ENCODE measurements at places on chromosomes 11 and 22.

DNA sequence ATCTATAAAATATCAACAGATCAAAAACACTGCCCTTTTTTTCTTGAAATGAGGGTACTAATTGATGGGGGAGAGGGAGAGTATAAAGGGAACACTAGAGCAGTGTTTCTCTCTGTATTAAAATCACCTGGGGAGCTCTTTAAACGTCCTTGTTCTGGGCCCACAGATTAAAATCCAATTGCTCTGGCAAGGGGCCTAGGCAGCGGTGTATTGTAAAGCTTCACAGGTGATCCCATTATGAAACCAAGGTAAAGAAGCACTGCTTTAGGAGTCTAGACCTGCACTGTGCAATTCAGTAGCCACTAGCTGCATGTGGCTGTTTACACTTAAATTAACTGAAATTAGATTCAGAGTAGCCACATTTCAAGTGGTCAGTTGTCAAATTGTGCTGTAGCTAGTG lies 3.0 kb downstream of the AQP11 start:
- DNase-seq: no peak

DNA sequence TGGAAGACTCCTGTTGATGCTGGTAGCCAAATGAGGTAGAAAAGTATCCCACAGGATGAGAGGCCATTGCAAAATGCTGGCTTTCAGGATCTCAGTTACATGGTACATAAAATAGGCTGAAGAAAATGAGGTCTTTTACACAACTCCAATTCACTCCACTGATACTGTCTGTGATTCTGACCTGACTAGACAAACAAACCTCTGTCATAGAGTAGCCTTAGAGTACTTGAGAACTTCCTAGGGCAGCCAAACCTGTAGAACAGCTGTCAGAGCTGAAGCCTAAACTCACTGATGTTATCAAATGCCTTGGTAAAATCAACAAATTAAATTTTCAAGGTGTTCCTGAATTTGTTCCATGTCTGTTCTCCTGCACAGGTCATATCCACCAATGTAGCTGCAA lies 26.2 kb upstream of the POGLUT3 start:
- DNase-seq: no peak

- DNase-seq: no peak
These were observed 110.9 kb downstream of the GALNT18 start for GRCh38 chr11:11510939-11511338.

DNA sequence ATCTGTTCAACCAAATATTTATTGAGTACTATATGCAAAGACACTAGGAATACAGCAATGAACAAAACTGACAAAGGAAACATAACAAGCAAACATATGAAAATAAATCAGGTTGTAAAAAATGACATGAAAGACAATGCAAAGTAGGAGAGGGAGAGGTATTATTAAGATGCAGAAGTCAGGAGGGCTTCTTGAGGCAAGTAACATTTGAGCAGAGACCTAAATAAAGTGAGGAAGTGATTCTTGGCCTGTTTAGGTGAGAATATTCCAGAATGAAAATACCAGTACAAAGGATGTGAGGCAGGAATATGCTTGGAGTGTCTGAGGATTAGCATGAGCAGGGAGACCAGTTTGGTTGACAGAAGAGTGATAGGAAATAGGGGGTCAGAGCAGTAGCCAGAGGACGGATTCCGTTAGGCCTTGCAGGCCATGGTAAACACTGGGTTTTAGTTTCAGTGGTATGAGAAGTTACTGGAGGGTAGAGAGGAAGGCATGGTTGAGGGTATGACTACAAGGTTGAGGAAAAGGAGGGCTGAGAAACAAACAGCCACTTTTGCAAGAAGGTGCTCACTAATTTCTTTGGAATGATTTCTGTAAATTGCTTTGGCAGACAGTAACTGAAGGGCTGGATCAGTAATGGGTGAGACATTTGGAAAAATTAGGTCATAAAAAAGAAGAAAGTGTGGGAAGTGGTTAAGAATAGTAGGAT lies 191.9 kb downstream of the SWAP70 start:
- DNase-seq: no peak

DNA sequence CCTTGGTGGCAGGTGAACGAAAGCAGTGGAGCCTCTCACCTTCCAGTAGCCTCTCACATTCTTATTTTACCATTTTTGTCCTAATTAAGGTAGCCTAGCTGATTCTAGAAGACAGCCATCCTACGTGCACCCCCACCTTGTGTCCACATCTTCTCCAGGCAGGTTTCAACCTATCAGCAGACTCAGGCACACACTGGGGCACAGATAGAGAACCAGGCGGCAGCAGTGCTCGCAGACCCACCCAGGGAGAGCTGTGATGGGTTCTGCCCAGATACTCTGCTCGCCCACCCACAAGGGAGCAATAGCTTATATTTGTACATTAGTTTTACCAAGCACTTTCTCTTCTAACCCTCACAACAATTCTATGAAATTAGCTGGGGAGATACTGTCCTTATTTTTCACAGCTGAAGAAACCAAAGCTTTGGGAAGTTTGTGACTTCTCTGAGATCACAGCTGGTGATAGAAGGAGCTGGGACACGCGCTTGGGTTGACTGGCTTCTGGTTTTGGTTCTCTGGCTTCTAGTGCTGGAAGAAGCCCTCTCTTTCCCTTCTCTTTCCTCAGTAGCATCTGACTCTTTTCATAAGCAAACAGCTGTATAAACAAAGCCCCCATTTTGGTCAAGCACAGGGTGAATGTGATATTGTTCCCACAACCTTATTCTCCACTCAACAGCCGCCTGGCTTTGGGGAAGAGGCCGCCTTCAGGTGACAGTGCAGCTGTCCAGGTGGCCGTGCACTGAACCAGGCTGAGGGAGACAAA lies 36.9 kb downstream of the PPP2R1B start:
- DNase-seq: no peak

DNA sequence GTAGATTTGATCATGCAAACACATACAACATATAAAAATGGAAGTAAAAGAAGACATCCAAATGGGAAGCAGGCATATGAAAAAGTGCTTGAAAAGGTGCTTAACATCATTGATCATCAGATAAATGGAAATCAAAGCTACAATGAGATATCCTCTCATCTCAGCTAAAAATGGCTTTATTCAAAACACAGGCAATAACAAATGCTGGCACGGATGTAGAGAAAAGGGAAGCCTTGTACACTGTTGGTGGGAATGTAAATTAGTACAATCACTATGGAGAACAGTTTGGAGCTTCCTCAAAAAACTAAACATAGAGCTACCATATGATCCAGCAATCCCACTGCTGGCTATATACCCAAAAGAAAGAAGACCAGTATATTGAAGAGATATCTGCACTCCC lies 549 bp upstream of the TCN1 start:
- no peak for DNase-seq

- no peak for DNase-seq
These were observed 109.2 kb downstream of the CSNK2A3 start for GRCh38 chr11:11243590-11244469.

GRCh38 chr11:87743007-87743406 lies 432.2 kb downstream of the RAB38 start:
- DNase-seq: no peak

DNA sequence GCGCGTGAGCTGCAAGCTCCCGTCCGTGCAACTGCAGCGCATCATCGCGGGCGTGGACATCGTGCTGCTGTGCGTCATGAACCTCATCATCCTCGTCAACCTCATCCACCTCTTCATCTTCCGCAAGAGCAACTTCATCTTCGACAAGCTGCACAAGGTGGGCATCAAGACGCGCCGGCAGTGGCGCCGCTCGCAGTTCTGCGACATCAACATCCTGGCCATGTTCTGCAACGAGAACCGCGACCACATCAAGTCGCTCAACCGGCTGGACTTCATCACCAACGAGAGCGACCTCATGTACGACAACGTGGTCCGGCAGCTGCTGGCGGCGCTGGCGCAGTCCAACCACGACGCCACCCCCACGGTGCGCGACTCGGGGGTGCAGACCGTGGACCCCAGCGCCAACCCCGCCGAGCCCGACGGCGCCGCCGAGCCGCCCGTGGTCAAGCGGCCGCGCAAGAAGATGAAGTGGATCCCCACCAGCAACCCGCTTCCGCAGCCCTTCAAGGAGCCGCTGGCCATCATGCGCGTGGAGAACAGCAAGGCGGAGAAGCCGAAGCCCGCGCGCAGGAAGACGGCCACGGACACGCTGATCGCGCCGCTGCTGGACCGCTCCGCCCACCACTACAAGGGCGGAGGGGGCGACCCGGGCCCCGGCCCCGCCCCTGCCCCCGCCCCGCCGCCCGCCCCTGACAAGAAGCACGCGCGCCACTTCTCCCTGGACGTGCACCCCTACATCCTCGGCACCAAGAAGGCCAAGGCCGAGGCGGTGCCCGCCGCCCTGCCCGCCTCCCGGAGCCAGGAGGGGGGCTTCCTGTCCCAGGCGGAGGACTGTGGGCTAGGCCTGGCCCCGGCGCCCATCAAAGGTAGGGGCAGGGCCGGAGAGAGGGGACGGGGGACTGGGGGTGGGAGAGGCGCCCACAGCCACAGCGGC lies 7.3 kb downstream of the PANX2 start:
- no peak for DNase-seq

GRCh38 chr11:27619763-27620335 lies 80.4 kb downstream of the BDNF start:
- no peak for DNase-seq

GRCh38 chr22:39332441-39333064 lies 13.1 kb upstream of the RPL3 start:
- no peak for DNase-seq

- no peak for DNase-seq
These were observed 13.9 kb downstream of the CCDC157 start for GRCh38 chr22:30370641-30371230.

GRCh38 chr11:69834811-69835800 lies 15.9 kb upstream of the FGF3 start:
- DNase-seq: no peak

DNA sequence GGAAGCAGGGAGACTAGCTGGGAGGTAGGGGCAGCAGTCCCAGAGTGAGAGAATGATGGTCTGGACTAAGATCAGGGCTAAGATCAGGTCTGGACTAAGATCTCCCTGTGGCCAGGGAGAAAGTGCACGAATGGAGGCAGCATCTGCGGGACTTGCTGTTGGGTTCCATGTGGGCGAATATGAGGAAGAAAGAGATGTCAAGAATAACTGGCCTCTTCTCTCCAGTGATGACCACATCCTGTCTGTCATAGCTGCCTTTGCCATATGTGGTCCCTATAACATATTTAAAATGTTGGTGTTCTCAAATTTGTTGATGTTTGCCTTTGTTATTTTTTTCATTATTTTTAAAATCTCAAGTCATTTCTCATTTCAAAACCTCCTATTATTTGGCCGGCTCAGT lies 27.4 kb upstream of the CXCR5 start:
- DNase-seq: no peak

- no peak for DNase-seq
These were observed 40.9 kb upstream of the BIRC3 start for GRCh38 chr11:102276362-102276761.

DNA sequence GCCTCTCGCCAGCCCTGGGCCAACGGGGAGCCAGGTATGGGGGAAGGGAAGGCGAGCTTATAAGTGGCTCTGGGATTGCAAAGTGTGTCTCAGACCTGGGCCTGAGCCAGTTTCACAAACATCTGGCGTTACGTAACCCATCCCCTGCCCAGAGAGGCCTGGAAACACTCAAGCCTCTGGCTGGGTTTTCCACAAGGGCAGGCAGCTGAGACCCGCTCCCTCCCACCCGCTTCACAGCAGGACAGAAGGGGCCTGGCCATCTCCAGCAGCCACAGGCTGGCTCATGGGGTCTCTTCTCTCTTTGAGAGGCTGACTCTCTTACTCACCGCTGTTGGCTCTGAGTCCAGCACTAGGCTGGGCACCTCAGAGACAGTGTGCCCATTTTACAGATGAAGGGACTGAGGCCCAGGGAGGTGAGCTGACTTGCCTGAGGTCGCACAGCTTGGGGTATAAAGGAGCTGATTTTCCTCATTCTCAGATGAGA lies 44.5 kb downstream of the TRIOBP start:
- no peak for DNase-seq

- DNase-seq: no peak
These were observed 11.5 kb downstream of the TSKU start for GRCh38 chr11:76794371-76795289.

DNA sequence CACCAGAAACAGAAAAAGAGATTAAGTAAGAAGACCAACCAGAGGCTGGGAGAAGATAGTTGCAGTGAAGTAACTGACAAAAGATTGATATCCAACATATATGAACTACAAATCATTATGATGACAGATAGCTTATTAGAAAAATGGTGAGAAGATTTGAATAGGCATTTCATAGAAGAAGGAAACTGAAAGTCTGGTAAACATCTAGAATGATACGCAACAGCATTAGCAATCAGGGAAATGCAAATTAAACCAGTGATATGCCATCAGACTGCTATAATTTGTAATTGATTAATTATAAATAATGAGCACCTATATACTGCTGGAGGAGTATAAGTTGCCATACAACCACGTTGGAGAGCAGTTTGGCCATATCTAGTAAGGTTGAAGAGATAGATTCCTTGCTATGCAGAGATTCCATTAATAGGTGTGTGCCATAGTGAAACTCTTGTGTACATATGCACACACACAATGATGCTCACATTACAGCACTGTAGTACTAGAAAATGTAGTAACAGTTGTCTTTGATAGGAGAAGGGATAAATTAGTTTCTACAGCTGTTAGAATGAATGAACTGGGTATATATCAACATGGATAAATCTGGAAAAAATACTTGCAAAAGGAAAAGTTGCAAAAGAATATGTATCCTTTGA lies 20.5 kb downstream of the RNF169 start:
- DNase-seq: no peak

DNA sequence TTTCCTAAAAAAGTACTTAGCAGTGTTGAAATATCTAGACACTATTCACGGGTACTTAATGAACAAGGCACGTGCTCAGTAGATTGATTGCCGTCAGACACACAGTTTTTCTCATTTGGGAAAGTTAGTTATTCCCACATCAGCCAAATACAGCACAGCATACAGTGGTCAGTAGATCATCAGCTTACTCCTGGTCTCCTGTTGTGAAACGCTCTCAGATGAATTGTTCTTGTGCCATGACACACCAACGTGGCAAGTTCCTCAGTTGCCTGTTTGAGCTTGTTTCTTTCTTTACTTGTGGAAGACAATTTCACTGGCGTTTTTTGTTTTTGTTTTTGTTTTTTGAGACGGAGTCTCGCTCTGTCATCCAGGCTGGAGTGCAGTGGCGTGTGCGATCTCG lies 8.6 kb downstream of the TAB1 start:
- no peak for DNase-seq

DNA sequence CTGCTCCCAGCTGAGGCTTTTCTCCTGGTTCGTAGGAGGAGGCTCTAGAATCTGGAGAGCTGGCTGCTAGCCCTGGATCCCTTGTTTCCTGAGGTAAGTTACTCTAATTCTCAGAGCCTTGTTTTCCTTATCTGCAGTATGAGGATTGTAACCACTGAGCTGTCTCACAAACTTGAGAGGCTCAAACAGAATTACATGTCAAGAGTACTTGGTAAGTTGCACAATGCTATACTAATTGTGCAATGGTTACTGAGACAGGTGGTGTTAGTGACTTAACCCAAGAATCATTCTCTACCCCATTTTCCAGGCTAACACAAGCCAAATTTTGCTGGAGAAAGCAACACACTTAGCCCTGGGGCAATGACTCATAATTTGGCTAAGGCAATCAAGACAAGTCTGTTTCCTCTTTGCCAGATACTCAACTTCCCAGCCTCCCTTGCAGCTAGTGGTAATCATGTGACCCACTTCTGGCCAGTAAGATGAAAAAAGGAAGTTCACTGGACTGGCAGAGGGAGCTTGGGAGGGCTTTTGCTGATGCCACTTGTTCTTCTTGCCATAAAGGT lies 348.0 kb downstream of the TENM4 start:
- no peak for DNase-seq

GRCh38 chr11:30479899-30480298 lies 106.3 kb downstream of the MPPED2 start:
- DNase-seq: no peak

GRCh38 chr11:114678125-114679036 lies at the start of gene NXPE2:
Gene NXPE2 (plus strand): TSS chr11:114678527. CDS start chr11:114678576, 49 bp downstream.
- no peak for DNase-seq

Measured in natural killer cell treated with Interleukin-12 subunit alpha and Interleukin-12 subunit beta and Interleukin-15 and Interleukin-18, amount 100 ng/mL, for 72 hours (primary cell).